ENCODE measurements at places on chromosomes 5 and 9. TPM values are rescaled to one million over a fixed set of nuclear protein-coding genes. Genes with fewer than 3 reads are reported as not detected.

The BAAT gene
- total RNA-seq = not detected

The MYOT gene
- total RNA-seq = 15.8 TPM

The CCDC152 gene
- 0.65 TPM for total RNA-seq

The SLC4A9 gene
- 0.19 TPM for total RNA-seq

The FGF18 gene
- 1.9 TPM for total RNA-seq

- no peak for DNase-seq
Observed at GRCh38 chr9:129398961-129399633, 221.0 kb upstream of the IER5L start.

DNA sequence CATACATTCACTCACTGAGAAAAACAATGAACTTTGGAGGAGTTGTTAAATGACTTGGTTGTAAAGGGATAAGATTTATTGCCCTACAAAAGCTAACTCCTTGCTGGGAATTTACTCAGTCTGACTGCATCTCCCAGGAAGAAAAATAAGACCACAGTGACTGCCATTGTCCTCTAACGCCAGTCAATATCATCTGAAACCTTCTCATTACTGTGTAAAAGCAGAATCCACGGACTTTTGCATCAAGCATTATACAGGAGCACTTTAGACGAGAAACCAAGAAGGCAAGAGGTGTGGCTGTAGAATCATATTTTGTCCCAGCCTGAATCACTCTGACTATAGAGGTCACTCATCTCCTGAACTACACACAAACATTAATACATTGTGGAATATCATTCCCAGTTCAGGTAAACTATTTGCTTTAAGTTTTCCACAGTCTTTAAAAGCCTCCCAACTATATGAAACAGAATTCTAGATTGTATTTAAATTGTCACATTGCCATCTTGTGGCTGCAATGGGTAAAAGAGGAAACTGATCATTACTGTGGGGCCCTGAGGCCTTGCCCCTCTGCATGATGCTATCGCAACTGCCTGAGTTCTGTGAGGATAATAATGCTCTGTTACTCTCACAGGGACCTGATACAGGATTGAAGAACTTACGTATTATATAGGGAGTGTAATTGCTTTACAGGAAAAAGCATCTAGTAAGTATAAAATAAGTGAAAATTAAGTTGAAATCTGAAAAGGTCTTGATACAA is 142.9 kb downstream of the SLCO4C1 start:
- DNase-seq = no peak

- no peak for DNase-seq
Observed at GRCh38 chr9:132068605-132069004, 11.1 kb downstream of the MED27 start.

DNA sequence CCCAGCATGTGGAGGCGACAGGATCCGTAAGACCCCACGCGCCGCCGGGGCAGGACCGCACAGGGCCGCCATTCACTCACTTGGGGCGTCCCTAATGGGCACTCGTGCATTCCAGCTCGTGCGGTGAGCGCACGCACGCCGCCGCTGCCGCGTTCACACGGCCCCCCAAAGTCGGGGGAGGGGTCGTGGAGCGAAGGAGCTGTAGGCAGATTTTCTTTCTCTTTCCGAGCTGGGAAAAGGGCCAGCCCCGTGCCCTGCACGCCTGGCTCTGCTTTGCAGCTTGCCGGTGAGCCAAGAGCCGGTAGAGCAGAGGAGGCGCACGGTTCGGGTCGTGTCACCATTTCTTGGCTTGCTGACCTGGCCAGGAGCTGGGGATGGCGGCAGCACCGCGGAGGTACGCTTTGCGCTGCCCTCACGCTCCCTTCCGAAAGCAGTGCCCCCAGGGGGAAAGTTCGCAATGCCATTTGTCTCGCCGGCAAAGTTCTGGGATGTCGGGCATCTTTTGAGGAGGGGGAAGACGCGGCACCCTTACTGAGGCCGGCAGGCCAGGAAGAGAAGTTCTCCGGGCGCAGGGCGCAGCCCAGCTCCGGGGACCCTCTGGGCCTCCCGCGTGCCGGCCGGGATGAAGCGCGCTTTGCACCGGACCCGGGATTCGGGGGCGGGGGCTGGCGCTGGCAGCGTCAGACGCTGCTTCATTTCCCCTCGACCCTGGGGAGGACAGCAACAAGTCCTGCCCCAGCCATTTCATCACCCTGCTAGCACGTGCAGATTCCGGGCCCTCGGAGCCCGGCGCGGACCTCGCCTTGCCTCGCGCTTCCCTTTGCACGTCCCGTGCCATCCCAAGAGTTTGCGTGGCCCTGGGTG is 898 bp downstream of the STC2 start:
- DNase-seq = no peak

GRCh38 chr5:32589416-32589815 is 4.1 kb downstream of the SUB1 start:
- DNase-seq = no peak

GRCh38 chr5:40679148-40679912 is 385 bp upstream of the PTGER4 start:
- peak; percentile 68 for DNase-seq

DNA sequence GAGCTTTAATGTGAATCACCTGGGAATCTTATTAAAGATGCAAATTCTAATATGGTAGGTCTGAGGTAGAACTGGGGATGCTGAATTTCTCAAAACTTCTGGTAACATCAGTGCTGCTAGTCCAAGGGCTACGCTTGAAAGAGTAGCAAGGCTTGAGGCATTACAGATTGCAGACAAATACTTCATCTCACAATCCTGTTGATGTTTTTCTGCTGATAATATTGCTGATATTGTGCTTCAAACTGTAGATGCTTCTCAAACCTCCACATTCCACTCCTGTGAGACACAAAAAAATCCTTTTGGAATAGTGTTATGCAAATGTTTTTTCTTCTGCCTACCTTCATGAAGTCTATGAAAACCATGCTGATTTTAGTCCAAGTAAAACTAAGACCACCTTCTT is 139.5 kb downstream of the SAXO1 start:
- DNase-seq = no peak

- no peak for DNase-seq
Observed at GRCh38 chr5:73599380-73599779, 26.6 kb upstream of the ARHGEF28 start.

- DNase-seq = no peak
Observed at GRCh38 chr9:70569070-70569772, 154.8 kb upstream of the KLF9 start.

- no peak for DNase-seq
Observed at GRCh38 chr9:970151-970996, 6.1 kb upstream of the DMRT3 start.

GRCh38 chr9:14926941-14927624 is 16.9 kb upstream of the FREM1 start:
- DNase-seq = no peak

DNA sequence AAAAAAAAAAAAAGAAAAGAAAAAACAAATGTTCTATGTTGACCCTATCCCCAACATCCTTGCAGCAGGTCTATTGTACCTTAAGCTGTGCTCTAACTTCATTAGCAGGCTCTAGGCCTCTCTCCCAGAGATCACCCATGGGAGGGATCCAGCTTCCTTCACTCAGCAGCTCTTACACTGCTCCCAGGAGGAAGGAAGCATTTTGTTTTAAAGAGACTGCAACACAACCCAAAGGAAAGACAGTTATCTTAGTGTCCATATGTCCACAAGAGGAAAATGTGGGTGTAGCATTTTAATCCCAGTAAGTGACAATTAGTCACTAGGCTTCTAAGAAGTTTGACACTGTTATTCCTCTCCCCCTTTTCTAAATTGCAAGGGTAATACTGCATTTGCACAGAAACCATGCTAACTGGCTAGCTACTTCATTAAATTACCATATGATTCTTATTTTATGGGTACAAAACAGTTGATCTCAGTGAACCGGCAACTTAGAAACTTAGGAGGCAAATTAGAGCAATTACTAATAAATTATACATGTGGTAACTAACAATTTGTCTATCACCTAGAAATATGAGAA is 58.8 kb downstream of the MARCHF3 start:
- no peak for DNase-seq

Measured in omental fat pad (tissue), 4 donors.